ENCODE measurements at places on chromosomes 2 and 18.

- no peak for DNase-seq
Measured at GRCh38 chr2:84912984-84913383, 7.5 kb downstream of the TMSB10 start.

DNA sequence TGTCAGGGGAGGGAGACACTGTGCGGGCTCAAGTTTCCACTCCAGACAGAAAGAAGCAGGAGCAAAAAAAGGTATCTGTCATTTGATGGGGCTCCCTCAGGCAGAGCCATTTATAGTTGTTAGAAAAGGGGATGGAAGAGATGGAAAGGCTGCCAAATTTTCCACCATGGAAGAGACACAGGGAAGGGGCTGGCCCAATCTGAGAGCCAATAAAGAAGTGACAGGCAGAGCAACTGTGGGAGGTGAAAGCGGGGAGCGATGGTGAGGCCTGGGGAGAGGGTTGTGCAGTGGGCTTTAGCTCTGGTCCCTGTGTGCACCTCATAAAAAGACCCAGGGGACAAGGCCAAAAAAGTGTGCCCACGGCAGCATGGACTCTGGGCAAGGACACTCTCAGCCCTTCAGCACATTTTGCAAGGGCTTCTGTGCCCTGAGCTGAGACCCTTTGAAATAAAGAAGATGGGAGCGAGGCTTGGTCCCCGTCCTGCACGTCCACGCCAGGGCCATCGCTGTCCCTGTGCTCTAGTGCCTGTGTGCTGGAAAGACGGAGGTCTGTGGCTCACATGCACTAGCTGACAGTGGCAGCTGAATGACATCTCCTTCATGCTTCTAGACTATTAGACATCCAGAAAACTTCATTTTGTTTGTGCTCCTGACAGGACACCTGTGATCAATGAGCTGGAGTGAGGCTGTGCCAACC lies 456.7 kb upstream of the HS6ST1 start:
- DNase-seq, result no peak

DNA sequence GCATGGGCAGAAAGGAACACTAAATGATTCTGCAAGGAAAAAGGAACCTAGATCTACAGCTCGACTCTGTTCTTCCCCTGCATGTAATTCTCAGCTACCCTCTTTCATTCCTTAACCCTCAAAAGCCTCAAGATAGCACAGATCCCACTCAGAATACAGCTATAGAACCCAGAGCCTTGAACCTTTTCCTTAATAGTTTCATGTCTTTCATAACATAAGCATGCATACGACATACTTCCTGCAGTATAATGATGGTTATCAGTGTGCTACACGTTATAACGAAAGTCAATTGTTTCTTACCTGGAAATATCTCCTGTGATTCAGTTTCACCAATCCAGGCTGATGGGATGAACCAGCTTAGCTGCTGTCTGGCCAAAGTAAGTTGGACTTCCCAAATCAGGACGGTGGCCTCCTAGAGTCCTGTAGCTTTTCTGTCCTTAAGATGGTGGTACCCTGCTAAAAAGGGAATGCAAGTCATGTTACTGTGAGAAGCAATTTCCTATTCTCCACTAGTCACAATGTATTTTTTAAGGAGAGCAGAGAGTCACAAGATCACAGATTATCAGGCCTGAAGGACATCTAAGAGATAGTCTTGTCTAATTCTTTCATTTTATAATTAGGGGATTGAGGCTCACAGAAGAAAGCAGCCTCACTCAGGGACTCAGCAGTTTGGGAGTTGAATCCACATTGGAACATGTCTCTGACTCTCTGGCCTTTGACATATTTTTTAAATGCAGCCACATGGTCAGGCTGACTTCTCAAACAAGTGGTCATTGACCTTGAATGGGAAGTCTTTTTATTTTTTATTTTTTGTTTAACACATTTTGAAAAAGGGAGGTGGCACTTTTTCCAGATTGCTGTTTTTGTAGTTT lies 41.8 kb downstream of the CYRIA start:
- DNase-seq, result no peak

- no peak for DNase-seq
Measured at GRCh38 chr2:231687133-231687852, 21.0 kb upstream of the PTMA start.

DNA sequence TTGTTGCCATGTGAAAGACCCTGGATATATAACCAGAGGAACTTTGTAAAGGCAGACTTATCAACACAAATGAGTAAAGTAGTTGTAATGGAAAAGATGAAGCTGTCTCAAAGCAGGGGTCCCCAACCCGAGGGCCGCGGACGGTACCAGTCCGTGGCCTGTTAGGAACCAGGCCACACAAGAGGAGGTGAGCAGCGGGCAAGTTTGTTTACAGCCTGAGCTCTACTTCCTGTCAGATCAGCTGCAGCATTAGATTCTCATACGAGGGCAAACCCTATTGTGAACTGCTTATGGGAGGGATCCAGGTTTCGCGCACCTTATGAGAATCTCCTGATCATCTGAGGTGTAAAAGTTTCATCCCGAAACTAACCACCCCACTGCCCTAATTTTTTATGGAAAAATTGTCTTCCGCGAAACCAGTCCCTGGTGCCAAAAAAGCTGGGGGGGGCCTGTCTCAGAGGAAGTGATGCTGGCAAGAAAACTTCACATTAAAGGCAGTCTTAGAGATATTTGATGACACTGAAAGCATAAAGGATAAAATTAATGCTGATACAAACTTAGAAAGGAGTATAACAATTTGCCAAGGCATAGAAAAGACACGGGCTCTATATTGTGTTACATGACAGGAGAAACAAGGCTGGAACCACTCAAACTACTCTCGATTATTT lies 57.5 kb upstream of the MSTN start:
- no peak for DNase-seq

- no peak for DNase-seq
Measured at GRCh38 chr2:173898178-173898668, 67.0 kb downstream of the SP3 start.

- no peak for DNase-seq
Measured at GRCh38 chr18:73258375-73259087, 390.7 kb upstream of the NETO1 start.

DNA sequence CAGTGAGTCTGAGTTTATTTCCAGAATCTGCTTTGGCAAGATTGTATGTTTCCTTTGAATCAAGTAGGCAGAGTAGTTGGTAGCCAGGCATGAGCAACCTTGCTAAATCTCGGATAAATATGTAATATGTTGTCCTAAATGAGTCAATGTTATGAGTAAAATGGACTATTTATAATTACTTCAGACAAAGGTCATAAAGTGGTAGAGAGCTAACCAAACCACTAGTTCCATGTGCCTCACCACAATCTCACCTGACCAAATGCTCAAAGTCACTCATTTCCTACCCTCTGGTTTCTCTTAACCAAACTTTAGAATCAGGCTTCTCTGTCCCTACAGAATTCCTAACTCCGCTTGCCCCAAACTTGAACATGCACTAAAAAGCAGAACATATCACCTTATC lies 261.2 kb upstream of the FSIP2 start:
- no peak for DNase-seq

- no peak for DNase-seq
Measured at GRCh38 chr2:113213061-113213930, 39.5 kb downstream of the PSD4 start.

- no peak for DNase-seq
Measured at GRCh38 chr2:219027511-219028055, 13.7 kb downstream of the CFAP65 start.

GRCh38 chr2:138720035-138720838 lies 60.0 kb downstream of the NXPH2 start:
- no peak for DNase-seq

GRCh38 chr2:233003658-233004555 lies 9.1 kb downstream of the NGEF start:
- DNase-seq, result no peak

GRCh38 chr2:9975805-9976447 lies 24.4 kb downstream of the GRHL1 start:
- peak; percentile 49 for DNase-seq

DNA sequence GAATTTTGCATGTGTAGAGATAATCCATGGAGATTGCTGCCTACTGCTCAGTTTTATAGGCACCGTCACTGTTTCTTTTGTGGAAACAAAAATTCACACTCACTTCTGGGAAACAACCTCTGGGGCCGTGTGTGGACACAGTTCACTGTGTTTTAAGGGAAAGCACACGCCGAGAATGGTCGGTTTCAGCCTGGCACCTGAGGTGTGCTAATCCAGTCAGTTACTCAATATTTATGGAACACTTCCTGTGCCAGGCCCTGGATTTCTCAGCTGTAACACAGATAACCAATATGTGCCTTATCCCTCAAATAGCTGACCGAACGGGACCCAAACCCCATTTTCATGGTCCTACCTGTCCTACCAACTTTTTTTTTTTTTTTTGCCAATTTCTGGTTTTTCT lies 179.6 kb downstream of the MGAT5 start:
- no peak for DNase-seq

- no peak for DNase-seq
Measured at GRCh38 chr2:145119225-145119624, 599.3 kb upstream of the ZEB2 start.

DNA sequence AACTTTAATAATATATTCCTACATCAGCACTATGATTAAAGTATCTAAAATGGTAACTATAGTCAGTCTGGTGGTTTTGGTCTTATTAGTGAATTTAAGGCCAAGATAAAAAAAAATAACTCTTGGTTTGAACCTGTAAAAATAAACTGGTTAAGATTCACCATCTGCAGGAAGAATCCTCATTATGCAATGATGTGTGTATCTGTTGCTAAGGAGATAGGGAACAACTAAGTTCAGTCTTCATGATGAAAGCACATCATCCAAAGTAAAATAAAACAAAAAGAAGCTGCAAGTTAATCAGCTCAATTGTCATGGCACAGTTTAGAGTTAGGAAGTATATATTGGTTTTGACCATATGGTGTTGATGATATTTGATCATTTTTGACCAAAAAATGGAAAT lies 466.0 kb downstream of the NYAP2 start:
- no peak for DNase-seq

DNA sequence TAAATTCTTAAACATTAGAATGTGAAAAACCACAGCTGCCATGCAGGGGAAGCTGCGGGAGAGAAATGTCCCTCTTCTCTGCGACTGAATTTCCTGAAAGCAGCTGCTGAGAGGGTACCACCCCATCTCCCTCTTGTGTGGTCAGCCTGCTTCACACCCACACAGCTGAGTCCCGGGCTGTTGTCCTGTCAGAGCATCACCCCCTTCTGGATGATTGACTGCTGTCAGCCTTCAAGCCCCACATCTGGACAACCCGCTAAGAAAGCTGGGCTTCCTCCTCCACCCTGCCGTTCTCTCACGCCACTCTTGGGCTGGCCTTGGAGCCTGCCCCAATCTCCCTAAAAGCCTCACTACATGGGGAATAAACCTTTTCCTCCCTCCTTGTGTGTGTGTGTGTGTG lies 26.0 kb downstream of the SH3YL1 start:
- DNase-seq, result no peak

GRCh38 chr18:59877361-59877760 lies 22.4 kb upstream of the PMAIP1 start:
- DNase-seq, result no peak

DNA sequence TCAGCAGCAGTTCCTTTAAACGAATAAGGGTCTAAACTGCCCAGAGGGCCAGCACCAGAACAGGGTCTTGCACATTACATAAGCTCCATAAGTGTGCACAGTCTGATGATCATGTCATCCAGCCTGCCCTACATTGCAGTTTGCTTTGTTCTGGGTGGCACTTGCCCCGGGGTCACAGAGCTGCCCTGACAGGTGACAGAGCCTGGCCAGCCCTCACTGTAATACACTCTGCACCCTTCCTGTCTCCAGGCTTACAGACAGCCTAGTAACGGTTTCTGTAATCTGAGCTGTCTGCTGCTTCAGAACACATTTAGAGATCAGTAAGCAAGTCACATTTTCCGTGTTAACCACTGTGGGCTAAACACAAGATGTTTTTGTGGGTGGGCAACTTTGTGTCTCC lies 213.3 kb downstream of the FAM210A start:
- no peak for DNase-seq

- no peak for DNase-seq
Measured at GRCh38 chr2:237359894-237360780, 53.8 kb downstream of the COL6A3 start.

- peak; percentile 90 for DNase-seq
Measured at GRCh38 chr18:22467760-22468553, 50.2 kb upstream of the CTAGE1 start.

DNA sequence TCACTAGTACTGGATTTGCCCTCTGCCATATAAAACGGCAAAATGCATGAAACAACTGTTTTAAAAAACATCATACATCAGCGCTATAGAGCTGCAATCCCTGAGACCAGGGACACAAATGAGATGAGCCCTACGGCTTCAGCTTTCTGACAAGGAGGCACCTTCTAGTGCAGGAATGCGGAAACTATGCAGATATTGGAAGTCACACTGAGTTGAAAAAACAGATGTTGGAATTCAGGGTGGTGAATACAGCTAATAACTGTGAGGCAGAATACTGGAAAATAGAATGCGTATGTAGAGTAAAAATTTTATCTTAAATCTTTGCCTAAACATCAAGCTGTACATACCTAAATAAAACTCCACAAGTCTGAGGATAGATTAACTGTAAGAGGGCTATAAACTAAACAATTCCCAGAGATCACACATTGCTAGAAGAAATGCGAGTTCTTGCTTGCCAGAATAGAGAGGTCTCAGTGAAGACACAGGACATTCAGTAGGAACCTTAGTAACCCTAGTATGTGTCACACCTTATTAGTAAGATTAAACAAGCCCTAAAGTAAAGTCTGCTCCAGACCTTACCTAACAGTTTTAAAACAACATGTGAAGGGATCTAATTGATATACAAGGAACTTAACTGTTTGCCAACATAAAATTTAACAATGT lies 541.4 kb upstream of the DDX18 start:
- DNase-seq, result no peak

- DNase-seq, result no peak
Measured at GRCh38 chr2:2597712-2598111, 266.6 kb upstream of the MYT1L start.

GRCh38 chr2:85999061-85999831 lies 106.4 kb downstream of the POLR1A start:
- no peak for DNase-seq

GRCh38 chr2:33909945-33910695 lies 311.0 kb upstream of the FAM98A start:
- no peak for DNase-seq

- no peak for DNase-seq
Measured at GRCh38 chr2:231665245-231666170, 42.8 kb upstream of the PTMA start.

Data from PC-9 (cell line).